ENCODE measurements at places on chromosomes 6 and 20.

DNA sequence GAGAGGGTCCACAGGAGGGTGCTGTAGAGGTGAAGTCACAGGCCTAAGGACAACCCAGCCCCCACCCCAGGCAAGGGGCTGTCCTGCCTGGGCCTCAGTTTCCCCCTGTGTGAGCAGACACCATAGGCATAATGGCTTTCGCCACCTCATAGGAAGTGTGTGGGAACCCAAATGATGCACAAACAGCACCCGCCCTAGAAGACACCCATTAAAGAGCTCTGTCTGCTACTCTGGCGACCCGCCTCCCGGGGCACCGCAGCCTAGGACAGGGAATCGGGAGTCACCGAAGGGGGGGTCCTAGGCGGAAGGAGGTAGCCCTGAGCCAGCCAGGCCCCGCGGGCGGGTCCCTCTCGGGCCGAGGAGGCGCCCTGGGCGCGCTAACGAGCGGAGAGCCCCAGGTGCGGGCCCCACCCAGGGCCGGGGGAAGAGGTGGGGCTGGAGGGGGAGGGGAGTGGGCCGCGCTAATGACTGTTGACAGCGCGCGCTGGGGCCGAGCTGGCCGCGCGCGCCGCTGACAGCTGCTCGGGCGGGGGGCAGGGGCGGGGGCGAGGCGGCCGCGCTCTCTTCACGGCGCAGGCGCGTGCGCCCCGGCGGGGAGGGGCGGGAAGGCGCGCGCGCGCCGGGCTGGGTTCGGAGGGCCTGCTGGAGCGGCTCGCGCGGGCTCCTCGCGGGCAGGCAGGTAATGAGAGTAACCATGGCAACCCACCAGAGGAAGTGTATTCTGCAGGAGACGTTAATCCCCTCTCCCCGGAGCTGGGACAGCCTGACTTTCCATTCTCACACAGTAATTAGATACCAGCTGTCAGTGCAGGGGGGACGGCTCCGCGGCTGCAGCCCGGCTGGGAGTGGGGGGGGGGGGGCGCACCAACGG lies 48.9 kb downstream of the NOL4L start:
- DNase-seq, result peak; percentile 93

GRCh38 chr6:30847421-30847970 lies 36.8 kb upstream of the DDR1 start:
- no peak for DNase-seq

DNA sequence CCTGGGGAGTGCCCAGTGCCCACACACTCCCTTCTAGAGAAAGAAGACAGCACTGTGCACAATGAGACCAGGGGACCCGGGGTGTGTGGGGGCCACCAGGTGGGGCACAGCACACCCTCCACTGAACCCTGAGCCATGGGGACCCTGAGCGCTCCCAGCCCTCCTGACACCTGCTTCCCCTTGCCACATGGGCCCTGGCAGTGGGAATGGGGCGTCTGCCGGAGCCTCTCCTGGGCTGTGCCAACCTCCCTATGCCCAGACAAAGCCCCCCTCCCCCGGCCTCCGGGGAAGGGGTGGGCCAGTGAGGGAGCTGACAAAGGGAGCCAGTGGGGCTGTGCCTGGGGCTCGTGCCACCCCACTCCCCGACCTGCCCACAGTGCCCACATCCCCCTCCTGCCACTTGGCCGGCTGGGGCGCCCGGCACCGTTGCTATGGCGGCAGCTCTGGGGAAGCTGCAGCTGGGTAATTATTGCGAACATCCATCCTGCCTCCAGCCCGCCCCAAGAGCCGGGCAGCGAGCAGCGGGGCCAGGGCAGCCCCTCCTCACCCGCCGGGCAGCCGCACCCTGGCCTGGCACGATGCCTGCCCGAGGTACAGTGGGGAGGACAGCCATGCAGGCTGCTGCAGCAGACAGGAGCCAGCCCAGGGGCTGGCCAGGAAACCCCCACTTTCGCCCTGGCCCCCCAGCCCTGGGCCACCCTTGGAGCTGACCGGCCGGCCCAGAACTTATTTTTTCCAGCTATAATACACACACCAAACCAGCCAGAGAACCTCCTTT lies 41.9 kb upstream of the NOL4L start:
- no peak for DNase-seq

GRCh38 chr20:41560970-41561369 lies 57.2 kb downstream of the CHD6 start:
- DNase-seq, result no peak

- DNase-seq, result no peak
Observed at GRCh38 chr6:151441390-151442166, 10.3 kb downstream of the RMND1 start.

DNA sequence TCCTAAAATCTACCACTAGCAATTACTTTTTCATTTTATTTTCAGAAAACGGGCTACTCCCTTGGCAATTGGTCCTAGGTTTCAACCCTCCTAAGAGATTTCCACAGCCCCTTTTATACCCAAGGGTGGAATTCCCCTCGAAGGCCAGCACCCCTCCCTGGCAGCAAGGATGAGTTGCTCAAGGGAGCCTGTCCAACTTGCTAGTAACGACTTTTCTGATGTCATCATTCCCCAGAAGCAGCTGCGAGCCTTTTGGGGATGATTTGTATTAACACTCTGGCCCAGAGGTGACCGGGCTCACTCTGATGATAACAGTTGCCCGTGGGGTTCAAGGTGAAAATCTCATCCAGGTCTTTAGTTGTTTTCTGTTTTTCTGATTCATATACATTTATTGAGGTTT lies 30.7 kb upstream of the NAA20 start:
- no peak for DNase-seq

DNA sequence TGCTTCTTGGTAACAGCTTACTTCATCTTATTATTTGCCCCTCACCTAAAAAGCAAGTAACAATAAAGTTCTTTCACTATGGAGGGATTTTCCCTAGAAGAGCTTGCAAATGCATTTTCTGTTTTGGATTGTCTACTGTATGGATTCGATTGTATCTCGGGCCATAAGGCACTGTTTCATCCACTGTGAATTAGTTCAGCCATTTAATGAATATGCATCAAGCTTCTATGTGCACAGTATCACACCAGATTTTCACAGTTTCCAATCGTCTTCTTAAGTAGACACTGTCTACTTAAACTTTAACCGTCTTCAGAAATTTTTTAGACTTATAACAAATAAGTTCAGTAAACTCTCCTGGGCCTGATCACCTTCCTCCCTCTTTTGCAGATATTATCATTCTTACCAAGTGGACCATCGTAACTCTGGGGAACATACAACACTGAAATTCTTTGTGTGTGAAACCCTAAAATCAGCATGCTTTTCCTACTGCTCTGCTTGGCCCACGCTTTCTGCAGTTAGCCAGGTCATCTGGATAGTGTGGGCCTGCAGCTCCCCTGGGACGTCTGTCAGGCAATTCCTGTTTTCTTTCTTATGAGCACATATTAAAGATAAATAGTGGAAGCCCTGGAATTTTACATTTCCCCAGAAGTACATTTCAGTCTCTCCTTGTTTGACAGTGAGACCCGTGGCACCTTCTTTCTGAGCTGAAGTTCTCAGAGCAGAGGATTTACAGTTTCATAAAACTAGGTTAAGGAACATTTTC lies 136.5 kb upstream of the PDE10A start:
- DNase-seq, result no peak

DNA sequence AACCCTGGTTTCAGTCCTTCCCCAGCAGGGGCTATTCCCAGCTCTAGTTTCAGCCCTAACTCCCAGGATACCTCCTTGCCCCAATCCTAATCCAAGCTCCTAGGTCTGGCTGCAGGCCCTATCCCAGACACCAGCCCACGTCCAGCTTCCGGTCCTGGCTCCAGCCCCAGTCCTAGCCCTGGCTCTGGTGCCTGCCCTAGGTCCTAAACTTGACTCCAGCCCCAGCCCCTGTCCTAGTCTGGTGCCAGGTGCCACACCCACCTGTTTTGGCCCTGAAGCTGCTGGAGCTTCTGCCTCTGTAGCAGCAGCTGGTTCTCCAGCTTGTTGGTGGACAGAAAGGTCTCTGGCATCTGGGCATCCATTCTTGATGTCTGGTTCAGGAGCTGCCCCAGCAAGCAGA lies 28.1 kb downstream of the ANGPT4 start:
- DNase-seq, result no peak

DNA sequence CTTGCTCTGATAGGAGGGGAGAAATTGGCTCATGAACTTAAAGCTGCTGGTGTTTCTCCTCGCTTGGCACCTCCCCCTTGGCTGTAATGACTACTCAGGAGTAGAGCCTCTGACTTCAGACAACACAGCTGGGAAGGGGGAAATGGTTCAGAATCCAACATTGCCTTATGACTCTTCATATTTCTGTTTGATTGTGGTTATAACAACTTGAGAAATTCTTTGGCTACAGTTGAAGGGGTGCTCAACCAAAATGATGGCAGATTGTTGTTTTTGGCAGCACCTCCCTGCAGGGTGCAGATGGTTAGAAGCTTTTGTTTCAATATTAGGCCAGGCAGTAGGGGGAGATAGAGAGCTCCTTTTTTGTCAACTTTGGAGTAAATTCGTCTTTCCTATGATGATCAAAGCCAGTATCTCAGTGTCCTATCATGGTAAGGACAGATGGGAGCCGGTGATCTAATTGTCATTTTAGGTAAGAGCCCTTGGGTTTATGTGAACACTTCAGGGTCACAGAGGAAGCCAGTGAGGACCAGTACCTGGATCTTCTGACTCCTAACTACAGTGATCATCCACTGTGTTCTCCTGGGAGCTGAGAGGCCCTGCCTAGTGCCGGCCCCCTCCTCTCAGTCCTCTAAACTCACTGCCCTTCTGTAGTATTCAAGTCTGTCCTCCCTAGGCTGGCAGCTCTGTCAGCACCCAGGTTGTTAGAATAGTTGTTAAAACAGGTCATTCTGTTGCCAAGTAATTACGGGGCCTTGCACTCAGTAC lies 39.9 kb downstream of the RPRD1B start:
- DNase-seq, result peak; percentile 72

DNA sequence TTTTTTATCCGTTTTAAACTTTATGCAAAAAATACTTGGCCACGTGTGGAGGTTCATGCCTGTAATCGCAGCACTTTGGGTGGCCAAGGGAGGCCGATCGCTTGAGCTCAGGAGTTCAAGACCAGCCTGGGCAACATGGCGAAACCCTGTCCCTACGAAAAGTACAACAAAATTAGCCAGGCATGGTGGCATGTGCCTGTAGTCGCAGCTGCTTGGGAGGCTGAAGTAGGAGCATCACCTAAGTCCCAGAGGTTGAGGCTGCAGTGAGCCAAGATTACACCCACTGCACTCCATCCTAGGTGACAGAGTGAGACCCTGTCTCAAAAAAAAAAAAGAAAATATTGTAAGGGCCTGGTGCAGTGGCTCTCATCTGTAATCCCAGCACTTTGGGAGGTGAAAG lies 45.0 kb downstream of the CSE1L start:
- no peak for DNase-seq

DNA sequence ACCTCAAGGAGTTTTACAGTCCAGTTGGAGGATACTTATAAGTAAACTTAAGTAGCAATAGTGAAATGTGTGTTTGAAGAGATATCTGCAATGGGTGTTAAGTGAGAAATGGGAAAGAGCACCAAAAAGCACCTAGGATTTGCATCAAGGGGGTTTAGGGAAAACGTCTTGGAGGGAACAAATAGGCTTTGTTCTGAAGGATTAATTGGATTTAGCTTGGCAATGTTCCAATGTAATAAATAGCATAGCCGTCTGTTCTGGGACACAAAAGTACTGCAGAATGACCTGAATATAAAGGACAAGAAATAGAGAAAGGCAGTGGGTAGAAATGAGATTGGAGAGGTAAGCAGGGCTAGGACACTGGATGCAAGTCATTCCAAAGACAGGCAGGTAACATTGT lies 2.8 kb upstream of the MYO6 start:
- no peak for DNase-seq

GRCh38 chr6:3805448-3806123 lies 43.6 kb upstream of the FAM50B start:
- DNase-seq, result no peak

DNA sequence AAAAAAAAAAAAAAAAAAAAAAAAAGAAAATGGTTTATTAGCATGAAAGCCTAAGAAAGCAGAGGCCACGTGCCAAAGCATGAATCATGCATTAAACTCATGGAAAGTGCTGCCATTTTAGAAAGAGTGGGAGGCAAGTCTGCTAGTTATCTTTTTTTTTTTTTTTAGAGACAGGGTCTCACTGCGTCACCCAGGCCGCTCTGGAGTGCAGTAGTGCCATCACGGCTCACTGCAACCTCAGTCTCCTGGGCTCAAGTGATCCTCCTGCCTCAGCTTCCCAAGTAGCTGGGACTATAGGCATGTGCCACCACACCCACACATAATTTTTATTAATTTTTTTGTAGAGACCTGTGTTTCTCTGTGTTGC lies 5.2 kb downstream of the VWA7 start:
- DNase-seq, result no peak

DNA sequence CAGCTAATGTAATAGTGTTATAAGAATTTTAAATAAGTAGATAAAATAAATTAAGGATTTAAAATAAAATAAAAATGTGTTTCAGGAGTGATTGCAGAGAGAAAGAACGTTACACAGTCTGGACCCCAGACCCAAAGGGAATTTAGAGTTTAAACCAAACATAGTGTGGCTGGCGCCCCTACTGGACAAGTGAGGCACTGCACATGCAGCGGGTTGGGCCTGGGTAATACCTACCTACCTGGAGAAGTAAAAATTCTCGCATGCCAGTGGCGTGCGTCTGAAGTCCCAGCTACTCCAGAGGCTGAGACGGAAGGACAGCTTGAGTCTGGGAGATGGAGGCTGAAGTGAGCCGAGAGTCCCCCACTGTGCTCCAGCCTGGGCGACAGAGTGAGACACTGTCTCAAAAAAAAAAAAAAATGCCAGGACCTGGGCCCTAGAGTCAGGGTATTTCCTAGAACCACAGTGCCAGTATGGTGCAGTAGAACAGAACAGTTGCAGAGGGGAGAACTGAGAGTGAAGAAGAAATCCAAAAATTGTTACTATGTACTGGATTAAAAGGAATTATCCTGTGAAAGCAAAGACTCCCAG lies 71.4 kb upstream of the TCF21 start:
- DNase-seq, result peak; percentile 69

- no peak for DNase-seq
Observed at GRCh38 chr6:43199912-43200311, 17.9 kb downstream of the CUL9 start.

- DNase-seq, result no peak
Observed at GRCh38 chr6:38588631-38589366, 50.9 kb downstream of the BTBD9 start.

DNA sequence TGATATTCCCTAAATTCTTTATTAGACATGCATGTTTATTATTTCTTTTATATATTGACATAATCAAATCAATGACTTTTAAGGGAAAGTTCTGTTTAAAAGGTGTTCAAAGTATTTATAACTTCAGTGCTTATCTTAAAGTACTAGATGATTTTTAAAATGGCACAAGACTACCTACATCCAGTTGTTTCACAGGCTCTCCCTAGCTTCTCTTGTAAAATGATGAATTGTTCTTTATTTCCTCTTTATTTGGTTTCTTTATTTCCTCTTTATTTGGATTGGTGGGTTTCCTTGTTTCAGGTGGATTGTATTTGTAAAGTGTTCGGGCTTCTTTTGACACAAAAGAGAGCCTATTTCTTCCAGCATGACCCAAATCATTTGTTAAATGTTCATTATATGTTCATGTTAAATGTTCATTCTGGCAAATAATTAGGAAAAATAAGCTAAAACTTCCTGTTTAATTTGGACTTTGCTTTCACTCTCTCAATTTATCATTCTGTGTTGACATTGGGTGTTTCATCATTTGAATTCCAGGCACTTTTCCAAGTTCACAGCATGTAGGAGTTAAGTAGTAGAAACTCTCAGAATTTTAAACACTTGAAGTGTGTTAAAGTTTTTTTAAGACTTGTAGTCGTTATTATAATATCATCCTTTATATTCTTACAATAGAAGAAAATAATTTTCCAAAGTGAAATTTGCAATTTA lies 24.6 kb downstream of the MLIP start:
- no peak for DNase-seq

GRCh38 chr6:137883400-137884148 lies 16.5 kb downstream of the TNFAIP3 start:
- DNase-seq, result no peak

- no peak for DNase-seq
Observed at GRCh38 chr6:101689695-101690094, 296.2 kb downstream of the GRIK2 start.
